ENCODE measurements at places on chromosomes 16 and 17.
A peak's percentile ranks its signal among the peaks of the same experiment; 100 is the strongest.

GRCh38 chr17:65139101-65139764 lies 2.1 kb downstream of the RGS9 start:
- no peak for ATAC-seq

- no peak for ATAC-seq
Measured at GRCh38 chr16:69451166-69451565, 26.7 kb downstream of the CYB5B start.

- ATAC-seq = no peak
Measured at GRCh38 chr17:79667121-79667715, 56.4 kb upstream of the RBFOX3 start.

- no peak for ATAC-seq
Measured at GRCh38 chr17:48148029-48148770, 40.6 kb downstream of the SNX11 start.

GRCh38 chr16:28616636-28617035 lies 6.8 kb upstream of the SULT1A1 start:
- no peak for ATAC-seq

- no peak for ATAC-seq
Measured at GRCh38 chr17:58605986-58606385, 85.9 kb downstream of the TEX14 start.

- peak; percentile 62 for ATAC-seq
Measured at GRCh38 chr17:2542456-2542855, 30.8 kb upstream of the METTL16 start.

DNA sequence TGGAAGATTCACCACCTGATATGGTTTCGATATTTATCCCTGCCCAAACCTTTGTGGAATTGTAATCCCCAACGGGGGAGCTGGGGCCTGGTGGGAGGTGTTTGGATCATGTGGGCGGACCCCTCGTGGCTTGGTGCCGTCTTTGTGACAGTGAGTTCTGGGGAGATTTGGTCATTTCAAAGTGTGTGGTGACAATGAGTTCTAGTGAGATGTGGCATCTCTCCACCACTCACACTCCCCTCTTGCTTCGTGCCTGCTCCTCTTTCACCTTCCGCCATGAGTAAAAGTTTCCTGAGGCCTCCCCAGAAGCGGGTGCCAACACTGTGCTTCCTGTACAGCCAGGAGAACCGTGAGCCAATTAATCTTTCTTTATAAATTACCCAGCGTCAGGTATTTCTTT lies 9.7 kb downstream of the CCDC57 start:
- ATAC-seq = no peak

DNA sequence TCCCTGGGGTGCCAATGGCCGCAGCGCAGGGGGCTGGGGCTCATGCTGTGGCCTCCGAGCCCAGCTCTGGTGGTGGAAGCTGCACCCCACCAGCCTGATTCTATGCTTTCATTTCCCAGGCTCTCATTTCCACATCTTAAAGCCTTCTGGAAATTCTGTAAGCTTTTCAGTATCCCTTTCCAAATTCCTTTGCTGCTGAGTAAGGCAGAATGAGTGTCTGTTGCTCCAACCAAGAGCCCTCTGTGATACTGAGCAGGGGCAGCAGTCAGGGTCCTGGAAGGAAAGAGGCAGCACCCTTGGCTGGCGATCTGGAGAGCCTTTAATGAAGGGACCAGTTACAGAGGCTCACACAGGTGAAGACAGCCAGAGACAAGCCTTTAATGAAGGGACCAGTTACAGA lies 79.5 kb upstream of the FOXF1 start:
- ATAC-seq = no peak

GRCh38 chr17:351449-351738 lies 1.2 kb downstream of the RPH3AL start:
- ATAC-seq = peak; percentile 80

DNA sequence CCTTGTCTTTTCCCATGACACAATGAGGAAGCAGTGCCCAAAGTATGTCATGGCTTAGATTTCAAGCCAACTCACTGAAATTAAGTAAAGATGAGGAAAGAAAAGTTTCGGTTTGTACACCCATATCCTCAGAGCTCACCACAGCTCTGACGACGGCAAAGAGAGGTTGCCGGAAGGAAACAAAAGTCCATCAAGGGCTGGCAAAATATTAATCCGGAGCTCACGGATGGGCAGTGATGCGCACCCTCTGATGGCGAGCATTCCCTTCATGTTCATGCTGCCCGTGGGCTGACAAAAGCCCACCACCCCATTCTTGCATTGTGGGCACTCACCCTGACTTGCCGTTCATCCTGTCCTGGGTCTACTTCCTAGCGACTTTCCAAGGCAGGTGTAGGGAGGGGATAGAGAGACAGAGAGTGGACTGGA lies 103.1 kb downstream of the SOX9 start:
- no peak for ATAC-seq

Measured in esophagus mucosa (tissue), 1 donor.